SW 1271 (cell line): ENCODE measurements at places on chromosomes 12 and 14.

- DNase-seq: no peak
Observed at GRCh38 chr12:11545484-11546330, 103.8 kb upstream of the ETV6 start.

DNA sequence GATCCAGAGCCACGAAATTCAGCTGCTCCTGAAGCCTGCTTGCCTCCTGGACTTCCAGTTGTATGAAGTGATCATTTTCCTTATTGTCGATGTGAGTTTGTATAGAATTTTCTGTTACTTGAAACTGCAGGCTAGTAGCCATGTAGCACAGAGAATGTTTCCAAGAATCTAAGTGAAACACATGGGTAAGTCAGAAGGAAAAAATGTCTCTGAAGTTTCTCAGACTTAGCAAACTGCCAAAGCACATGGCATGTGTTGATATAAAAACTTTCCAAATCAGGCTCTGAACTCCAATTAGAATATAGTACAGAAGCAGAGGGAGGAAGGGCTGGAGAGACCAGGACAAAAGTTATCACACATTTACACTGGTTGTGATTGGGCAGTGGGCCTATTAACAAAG is 9.8 kb upstream of the PCNX1 start:
- DNase-seq: no peak

DNA sequence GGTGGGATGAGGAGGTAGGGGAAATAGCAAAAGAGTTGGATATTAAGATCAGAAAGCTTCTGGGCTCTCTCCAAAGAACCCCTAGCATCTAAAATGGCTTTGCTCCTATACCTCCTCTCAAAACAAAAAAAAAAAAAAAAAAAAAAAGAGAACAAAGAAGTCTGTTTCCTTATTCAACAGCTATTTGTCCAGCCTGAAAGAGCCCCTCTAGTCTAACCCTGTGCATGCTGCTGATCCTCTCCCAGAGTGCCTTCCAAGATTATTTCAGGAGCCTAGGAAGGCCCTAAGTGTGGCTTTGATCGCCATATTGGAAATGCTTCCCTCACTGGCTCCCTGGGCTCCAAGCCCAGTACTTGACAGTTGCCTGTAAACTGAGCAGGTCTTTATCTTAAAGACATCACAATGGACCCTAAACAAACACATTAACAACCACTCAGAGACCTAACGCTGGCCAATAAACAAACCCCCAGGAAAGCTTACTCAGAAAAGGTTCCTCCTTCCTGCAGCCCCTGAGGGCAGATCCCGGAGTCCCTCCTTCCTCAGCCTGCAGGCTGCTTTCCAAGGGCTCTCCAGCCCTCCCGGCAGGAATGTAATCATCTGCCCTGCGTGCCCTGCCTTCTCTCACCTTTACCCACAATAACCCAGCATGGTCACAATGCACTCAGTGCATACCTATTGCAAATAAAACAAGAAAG is 17.4 kb upstream of the COL2A1 start:
- DNase-seq: no peak

- DNase-seq: no peak
Observed at GRCh38 chr12:129152351-129153104, 299.2 kb downstream of the GLT1D1 start.

- no peak for DNase-seq
Observed at GRCh38 chr12:19755136-19755535, 315.8 kb downstream of the AEBP2 start.

DNA sequence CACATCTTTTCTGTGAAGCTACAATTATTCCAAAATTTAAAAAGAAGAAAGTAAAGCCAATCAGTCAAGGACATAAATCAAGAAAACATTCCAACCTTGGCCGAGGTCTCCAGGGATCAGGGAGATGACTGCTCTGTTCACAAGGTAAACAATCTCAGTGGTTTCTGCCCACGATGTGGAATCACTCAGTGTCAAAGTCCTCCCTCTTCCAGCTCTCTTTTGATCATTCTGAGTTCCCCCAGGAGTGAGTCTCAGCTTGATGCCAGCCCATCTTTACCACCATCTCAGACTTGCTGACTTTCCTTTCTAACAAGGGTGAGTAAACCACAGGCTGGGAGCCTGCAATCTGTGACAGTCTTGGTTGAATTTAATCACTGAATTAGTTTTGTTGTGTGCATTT is 4.8 kb upstream of the SERPINA9 start:
- DNase-seq: no peak

- DNase-seq: no peak
Observed at GRCh38 chr14:91029456-91030217, 30.8 kb downstream of the RPS6KA5 start.

DNA sequence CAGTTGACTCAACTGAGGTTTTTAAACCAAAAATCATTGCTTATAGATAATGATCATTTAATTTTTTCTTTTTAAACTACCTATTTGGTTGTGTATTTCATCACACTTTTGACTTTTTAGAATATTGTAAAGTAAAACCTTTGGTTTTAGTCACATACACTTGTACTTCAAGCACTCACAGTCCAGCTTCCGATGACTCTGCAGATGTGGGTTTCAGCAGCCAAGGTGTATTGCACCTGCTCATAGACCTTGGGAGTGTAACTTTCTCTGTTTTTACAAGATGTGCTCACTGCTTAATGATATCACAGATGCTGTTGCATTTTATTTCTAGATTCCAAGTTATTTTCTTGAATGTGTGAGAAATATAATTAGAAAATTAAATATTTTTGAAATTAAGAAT is 188.3 kb upstream of the SLC38A2 start:
- DNase-seq: no peak

DNA sequence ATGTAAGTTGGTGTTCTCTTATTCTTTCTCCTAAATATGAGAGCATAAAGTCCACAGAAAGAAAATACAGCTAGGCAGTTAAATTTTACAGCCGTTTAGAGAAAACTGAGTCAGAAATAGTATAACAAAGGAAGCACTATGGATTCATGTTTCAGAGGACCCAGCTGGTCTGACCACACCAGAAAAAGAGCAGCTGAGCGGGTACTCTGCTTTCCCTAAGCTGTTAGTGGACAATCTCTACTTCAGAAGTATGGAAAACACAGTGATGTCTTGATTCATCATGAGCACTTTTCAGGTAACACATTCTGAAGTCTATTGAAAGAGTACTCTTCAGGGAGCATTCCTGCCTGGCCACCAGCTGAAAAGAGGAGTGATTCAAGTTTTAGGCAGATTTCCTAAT is 12.4 kb downstream of the PPM1H start:
- DNase-seq: no peak

- DNase-seq: no peak
Observed at GRCh38 chr12:5524769-5525436, 93.0 kb downstream of the NTF3 start.

DNA sequence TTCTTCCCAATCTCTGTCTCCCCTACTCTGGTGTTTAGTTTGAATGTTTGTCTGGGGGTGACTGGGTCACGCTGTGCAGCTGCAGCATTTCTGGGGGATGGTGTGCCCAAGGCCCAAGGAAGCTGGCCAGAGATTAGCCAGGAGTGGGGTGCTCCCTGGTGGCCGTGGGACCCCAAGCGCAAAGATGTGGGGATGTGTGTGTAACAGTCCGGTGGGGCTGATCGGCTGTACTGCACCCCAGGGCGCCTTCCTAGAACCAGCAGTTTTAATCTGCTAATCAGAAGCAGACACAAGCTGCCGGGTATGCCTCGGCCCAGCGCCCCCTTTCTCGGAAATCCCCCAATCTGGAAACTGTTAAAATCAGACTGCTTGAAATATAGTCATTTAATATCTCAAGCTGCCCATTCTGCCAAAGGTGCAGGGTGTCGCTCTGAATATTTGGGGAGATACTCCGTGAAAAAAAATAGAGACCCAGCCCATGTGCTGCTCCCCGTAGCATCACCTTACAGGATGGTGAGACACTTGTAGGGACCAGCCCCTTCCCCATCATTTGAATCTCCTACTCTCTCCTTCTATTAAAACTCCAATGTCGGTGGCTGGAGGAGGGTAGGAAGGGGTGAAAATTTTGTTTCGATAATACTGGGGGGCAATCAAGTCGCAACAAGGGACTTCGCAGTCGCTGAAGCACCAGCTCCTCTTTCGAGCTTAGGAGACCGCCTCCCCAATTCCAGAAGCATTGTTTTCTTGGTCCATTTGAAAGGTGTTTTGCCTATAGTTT is 4.3 kb downstream of the HOXC9 start:
- DNase-seq: no peak

DNA sequence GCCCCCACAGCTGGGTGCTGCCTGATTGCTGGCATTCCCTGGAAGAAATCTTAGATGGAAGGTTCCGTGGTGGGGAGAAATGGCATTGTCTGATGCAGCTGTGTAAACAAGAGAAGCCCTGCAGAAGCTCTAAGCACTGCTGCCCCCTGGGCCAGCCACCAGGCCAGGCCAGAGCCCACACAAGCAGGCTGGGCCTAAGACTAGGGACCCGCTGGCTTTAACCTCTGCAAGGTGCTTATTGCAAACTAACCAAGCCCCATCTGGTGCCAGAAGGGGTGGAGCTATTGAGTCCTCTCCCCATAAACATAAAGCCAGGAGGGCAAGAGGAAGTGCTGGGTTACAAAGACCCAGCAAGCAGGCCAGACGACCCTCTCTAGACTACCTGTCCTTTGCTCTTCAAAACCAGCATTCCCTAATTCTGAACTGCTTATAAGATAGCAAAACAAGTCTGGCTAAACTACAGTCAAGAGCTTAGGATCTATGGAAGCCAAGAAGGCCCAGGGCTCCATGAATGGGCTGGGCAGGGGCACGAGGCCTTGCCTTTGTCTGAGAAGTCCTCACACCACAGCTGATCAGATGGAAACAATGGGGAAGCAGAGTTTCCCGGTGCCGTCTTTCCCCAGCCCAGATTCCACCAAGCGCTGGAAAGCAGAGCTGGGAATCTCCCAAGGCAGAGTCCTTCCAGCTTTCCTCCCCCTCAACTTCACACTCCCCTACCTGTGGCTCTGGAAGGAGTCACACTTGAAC is 28.8 kb downstream of the P2RX4 start:
- DNase-seq: no peak

DNA sequence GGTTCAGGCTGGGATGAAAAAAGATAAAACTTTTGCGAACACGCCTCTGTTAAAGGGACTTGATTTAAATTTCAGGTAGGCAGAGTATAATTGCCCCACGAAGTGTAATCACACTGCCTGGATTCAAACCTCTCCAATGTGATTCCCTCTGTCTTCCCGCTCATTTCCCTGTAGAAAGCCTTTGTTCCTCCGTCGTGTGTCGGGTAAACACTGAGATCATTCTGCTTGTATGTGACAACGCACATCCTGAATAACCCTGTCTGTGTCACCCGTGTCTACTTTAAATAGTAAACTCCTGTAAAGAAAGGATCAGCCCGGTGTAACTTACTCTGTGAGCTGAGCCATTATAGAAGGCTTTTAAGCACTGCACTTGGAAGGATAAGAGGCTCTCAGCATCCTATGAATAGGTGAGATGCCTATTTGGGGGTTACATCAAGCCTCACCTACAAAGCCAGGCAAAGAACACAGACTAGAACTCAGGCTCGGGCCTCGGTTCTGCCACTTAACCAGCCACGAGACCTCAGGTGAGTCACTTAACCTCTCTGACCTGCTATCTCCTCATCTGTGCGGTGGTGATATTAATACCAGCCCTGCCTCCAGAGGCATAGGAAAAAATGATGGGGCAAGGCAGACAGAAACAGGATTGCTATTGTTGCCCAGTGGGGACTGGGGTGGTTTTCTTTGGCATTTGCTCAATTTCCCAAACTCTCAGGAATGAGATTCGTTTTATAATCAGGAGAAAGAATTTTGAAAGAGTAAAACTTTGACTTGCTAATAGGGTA is 74.2 kb downstream of the RBM19 start:
- DNase-seq: no peak

- DNase-seq: no peak
Observed at GRCh38 chr12:57935331-57935730, 6.0 kb upstream of the ATP23 start.
